CD4-positive, alpha-beta T cell treated with Interleukin-4 for 4 hours (primary cell): ENCODE measurements at places on chromosomes 2 and 18.
A peak's percentile ranks its signal among the peaks of the same experiment; 100 is the strongest.

DNA sequence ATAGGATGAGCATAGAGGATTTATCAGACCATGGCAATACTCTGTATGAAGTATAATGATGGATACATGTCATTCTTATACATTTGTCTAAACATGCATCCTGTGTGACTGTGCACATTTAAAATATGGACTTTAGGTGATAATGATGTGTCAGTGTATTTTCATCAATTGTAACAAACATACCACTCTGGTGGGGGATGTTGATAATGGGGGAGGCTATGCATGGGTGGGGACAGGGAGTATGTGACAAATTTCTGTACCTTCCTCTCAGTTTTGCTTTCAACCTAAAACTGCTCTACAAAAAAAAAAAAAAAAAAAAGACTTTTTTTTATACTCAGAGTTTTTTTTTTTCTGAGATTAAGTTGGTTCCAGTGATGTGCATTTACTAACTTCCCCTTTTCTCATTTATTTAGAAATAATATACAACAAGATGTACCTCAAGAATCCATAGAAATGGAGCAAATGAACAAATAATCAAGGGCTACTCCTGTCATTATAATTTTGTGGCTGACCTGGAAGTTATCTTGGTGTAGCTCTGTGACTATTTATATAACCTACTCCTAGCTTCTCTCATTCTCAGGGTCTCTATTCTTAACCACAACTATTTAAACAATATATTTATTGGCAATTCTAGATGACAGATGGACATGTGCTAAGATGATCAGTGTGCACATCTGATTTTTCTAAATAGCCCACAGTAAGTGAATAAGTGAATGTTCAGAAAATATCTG lies 108.9 kb upstream of the ITGA4 start:
- DNase-seq, result no peak

GRCh38 chr2:65277118-65277517 lies 49.5 kb downstream of the ACTR2 start:
- no peak for DNase-seq

DNA sequence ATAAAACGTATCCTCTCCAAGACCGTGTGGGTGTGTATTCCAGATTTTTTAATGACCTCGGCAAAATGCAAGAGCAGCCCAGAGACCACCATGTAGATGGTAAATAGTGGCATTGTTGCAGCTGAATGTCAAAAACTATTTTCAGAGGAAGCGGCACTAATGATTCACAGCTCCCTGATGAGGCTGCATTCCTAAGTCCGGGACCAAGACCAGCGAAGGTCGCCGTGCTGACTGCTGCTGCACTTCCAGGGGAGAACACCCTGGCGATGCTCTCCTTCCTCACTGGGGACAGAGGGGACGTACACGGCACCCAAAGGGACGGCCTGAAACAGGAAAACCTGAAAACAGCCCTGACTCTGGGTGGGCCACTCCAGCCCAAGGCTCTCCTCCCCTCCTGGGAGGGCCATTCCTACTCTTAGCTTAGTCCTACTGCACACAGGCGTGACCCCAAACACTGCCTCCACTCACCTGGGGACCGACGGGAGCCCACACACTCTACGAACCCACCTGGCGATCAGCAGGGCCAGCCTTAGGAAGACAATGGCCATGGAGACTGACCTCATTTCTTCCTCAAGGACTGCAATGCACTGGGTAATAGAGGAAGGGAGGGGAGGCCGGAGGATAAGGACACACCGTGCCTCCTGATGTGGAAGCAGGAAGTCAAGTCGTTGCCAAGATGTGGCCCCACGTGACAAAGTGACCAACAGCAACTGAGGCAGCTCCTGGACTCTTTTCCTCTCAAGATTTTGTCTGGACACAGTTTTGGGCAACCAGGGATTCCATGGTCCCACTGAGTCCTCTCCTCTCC lies 82.8 kb downstream of the ZNF516 start:
- no peak for DNase-seq

DNA sequence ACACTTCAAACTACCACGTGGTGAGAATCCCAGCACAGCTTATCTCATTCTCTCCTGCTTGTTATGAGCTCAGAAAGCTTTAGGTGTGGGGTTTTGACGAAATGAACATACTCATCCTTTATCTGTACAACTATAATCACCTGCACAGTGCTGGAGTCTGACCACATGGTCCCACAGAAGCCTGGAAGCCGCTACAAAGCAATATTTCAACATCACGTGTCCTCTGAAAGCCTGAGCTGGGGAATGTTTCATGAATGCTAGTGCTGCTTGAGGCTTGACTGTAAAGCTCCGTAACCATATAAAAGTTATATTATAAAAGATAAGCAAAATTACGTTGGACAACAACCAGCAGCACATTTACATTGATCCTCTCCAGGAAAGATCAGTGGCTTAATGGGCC lies 43.9 kb downstream of the PIEZO2 start:
- no peak for DNase-seq

DNA sequence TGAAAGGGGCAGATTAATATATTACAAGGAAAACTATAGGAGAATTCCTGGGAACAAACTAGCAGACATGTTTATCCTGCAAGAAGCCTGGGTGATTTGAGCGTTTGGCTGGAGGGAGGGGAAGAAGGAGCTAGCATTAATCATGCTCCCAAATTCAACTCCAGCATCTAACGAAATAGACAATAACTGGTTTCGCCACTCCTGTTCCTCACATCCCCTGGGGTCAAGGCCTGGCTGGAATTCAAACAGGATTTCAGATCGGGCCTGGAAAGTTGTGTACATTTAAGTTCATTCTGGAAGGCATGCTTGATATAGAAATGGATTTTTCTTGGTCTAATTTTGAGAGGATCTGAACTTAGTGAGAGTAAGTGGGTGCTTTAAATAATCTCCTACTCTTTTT lies 126.1 kb upstream of the CTAGE1 start:
- DNase-seq, result no peak

GRCh38 chr2:25698752-25699151 lies 25.4 kb upstream of the DTNB start:
- peak; percentile 5 for DNase-seq

DNA sequence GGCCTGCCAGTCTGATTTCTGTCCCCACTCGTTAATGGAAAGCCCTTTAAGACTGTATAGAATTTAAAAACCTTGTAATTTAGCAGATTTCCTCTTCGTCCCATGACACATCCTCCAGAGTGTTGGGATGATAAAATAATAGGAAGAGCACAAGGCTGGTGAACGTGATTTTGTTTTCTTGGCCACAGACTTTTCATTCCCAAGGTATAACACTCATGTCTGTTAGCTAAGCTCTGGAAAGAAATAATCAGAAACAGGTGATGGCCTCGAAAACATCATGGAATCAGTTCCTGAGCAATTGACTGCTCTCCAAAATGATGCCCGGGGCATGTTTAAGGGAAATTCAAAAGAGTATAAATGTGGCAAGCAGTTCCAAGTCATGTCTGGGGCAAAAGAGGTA lies 337.8 kb upstream of the TCF4 start:
- no peak for DNase-seq

GRCh38 chr2:155381436-155381835 lies 682.9 kb downstream of the KCNJ3 start:
- DNase-seq, result no peak

- DNase-seq, result no peak
These were observed 68.3 kb upstream of the RND3 start for GRCh38 chr2:150555611-150556356.

- no peak for DNase-seq
These were observed 59.1 kb upstream of the BOD1L2 start for GRCh38 chr18:57087644-57088376.

DNA sequence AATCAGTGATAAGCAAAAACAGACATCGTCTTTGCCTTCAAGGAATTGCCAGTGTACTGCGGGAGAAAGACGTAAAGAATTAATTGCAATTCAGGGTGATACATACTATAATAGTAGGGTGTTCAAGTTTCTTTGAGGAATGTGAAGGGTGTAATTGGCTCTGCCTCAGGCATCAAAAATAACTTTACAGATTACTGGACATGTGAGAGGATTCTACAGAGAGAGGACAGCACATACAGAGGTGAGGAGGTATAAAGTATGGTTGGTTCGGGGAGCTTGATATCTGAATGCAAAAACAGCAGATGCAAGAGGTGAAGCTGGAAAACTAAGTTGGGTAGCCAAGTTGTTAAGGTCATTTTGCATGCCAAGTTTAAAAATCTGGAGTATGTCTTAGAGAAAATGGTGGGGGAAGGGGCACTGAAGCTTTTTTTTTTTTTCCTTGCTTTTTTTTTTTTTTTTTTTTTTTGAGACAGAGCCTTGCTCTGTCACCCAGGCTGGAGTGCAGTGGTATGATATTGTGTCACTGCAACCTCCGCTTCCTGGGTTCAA lies 227.5 kb upstream of the FOSL2 start:
- DNase-seq, result no peak

GRCh38 chr2:63408530-63408929 lies 179.7 kb downstream of the WDPCP start:
- no peak for DNase-seq

DNA sequence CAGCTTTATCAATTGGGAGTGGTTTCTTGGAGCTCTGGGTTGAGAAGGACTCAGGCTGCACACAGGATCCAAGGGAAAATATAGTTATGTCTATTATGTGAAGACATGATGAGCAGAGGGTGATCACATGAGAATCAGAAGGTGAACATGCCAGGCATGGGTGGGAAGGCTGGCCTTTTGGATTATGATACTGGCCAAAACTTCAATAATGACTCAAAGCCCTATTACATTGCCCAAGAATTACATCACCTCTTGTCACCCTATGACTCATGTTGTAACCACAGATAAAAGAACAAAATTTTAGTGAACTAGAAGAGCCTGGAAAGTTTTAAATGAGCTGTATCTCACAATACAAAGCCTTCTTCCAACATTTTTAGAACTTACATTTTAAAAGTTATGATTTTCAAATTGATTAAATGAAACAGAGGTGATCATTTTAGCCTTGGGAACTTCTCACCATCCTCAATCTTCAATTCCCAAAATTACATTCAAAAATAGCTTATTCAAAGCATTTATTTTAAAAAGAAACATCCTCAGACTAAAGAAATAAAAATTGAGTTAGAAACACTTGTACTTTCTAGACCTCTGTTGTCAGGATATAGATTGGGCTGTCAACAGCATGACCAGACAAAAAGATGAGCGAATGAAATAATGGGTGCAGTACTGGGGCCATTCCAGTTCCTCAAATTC lies 428.3 kb downstream of the MBD2 start:
- DNase-seq, result no peak

DNA sequence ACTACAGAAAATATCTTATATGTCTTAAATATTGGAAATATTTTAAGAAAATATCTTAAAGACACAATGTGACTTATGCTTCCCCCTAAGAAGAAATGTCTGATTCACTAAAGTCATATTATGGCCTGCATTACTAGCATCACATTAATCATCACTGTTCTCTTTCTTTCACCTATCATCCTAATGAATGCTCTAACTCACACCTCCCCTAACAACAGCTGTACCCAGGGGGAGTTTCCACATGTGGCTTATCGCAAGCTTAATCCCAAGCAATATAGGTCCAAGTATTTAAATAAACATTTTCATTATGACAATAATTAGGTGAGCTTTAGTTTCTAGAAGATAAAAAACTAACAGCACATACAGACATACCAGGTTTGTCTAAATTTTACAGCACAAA lies 39.6 kb downstream of the REV1 start:
- DNase-seq, result no peak

DNA sequence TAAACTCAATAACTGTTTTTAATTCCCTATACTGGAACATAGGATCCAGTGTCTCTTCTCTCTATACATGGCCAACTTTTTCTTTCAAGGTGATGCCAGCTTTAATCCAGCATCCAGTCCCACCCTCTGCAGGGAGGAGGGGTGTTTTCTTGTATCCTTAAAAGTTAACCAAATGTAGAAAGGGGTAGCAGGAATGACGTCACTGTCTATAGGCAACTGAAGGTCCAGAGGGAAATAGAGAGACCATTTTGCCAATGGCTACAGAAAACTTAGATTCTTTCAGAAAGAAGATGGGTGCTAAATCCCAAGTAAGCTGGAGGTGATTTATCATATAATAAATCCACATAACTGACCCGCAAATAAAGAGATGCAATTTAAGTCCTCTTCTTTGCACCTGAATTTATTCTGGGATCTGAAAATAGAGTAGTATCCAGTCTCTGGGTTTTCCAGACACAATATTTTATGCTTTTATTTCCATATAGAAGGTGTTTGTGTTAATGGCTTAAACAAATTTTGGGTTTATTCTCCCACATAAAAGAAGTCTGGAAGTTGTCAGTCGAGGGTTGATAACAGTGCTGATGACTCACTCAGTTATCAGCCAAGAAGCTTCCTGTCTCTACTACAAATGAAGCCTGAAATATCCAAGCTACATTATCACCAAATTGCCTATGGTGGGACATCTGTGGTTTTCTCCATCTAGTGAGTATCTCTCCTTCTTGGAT lies 5.7 kb upstream of the DNER start:
- no peak for DNase-seq

DNA sequence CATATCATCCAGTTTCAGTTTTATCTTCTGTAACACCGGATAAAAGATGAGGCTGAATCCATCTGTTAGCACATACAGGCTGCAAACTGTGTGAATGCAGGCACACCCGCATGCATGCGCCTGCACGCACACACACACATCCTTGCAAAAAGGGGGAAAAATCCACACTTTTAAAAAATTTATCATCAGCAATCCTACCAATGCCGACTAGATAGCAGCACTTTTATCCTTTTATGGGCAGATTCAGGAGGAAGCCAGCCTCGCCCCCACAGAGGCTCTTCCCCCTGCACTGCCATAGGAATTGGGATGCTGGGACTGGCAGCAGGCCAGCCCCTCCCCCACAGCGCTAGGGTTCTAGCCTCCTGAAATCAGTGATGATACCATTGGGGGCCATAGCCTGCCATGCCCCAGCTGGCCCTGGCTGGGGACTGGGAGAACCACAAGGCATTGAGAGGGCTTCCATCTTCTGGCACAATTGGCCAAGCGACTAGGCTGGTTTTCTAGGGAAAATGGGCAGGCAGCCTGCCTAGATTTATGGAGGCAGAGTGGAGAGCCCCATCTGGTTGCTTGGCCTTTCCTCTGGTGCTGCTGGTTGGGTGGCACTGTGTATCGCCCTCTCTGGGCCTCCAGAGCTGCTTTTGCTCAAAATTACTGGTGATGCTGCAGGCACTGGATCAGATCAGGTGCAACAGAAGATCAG lies 25.5 kb downstream of the CYRIA start:
- DNase-seq, result no peak

- DNase-seq, result no peak
These were observed 20.1 kb downstream of the CYB5A start for GRCh38 chr18:74271635-74272034.

DNA sequence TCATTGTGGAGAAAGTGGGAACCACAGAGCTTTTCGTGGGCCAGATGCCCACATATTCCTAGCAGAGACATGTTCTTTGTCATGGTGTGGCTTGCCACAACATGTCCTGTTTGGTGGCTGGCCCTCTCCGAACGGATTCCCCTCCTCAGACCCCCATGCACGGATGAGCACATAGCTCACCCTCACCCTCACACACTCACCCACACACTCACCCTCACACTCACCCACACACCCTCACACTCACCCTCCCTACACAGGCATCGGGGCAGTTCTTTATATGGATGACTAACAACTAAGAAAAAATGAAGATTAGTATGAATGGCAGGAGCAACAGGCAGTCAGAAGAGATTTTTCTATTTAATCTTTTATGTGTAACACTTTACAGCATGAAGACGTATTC lies 149.9 kb downstream of the ZNF236 start:
- no peak for DNase-seq
